ENCODE measurements at places on chromosomes 1 and 21.

GRCh38 chr1:67165468-67166041, 699 bp upstream of the IL23R start:
- DNase-seq = no peak

GRCh38 chr1:229582011-229582694, 23.6 kb upstream of the ABCB10 start:
- no peak for DNase-seq

DNA sequence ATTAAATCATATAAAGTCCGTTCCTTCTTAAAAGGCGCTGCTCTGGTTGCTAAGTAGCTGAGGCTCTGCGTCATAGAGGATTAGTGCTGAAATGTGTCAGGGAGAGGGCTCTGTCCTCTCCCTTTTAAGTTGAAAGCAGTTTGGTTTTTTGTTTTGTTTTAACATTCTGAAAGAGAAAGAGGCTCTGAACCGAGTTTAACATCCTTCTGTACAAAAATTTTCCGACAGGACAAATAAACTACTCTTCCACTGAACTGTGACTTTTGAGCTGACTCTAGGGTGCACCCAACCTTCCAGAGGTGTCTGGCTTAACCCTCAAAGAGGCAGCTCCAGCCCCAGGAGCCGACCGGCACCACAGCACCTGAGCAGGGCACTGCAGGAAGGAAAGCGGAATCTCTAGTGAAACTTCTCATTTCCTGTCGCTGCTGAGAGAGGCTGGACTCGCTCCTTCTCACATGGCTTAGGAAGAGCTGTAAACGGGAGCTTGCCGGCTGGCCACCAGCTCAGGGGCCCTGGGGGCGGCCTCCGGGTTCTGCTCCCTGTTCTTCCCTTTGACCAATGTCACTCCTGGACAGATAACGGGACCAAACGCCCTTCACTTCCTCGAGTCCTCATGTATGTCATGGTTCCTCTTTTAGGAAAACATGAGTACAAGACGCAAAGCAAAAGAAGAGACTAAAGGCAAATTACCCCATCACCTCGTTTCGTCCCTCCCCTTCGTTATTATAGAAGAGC, 1.2 kb downstream of the VAV3 start:
- DNase-seq = no peak

DNA sequence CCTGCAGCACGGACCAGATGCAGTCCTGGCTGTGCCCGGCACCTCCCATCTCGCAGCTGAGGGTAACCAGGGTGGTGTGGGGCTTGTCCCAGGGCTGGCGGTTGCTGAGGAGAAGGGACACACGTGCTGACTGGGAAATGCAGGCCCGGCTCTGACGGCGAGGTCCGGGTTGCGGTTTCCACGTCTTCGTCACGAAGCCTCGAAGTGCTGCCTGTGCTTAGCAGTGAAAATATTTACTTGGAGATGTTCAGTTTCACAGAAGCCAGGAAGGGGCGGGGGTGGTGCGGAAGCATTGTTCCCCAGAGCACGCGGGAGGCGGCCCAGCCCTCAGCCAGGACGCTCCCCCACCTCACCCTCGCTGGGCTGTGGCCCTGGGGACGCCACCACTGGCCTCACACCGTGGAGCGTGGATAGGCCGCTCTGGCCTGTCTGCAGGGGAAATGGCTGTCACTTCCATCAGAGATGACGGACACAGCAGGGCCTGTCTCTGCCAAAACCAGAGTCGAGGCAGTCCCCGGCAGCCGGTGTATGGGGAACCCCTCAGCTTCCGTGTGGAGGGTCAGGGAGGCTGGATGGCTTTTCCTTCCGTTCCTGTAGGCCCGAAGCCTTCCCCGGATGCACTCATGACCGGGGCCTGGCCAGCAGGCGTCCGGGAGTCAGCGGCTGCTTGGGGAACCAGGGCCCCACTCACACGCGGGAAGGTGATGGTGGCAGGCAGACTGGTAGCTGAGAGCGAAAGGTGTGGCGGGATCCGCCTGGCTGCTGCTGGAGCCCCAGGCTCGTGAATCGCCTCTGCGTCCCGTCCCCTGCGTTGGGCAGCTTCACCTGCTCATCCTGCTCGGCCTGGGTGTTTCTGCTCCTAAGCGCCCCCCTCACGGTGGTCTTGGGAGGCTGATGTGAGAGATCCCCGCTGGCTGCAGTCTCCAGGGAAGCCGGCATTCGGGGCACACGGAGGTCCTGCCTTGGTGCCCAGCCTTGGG, 14.7 kb upstream of the POFUT2 start:
- DNase-seq = no peak

- no peak for DNase-seq
These were observed 23.7 kb downstream of the ABCG1 start for GRCh38 chr21:42242611-42243010.

GRCh38 chr21:15054606-15055239, 10.1 kb downstream of the NRIP1 start:
- DNase-seq = no peak

GRCh38 chr1:154755858-154756730, 114.0 kb downstream of the KCNN3 start:
- DNase-seq = no peak

GRCh38 chr1:245172026-245172425, 17.2 kb downstream of the KIF26B start:
- DNase-seq = no peak

DNA sequence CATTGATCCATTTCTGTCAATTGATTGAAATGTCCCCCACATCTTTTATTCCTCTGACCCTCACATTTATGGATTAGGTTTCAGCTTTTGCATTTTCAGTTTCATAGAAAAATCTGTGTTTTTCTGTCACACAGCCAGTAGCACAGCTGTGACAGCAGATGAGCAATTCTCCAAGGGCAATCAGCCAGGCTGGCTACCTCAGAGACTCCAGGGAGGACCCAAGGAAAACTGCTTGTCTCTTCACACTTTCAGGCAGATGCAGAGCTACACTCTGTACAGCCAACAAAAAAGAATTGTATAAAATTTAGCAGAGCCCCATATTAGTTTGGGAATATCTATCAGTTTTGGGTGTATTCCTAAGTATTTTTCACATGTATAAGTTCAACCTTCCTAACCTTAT, 257.2 kb downstream of the LRRC7 start:
- no peak for DNase-seq

DNA sequence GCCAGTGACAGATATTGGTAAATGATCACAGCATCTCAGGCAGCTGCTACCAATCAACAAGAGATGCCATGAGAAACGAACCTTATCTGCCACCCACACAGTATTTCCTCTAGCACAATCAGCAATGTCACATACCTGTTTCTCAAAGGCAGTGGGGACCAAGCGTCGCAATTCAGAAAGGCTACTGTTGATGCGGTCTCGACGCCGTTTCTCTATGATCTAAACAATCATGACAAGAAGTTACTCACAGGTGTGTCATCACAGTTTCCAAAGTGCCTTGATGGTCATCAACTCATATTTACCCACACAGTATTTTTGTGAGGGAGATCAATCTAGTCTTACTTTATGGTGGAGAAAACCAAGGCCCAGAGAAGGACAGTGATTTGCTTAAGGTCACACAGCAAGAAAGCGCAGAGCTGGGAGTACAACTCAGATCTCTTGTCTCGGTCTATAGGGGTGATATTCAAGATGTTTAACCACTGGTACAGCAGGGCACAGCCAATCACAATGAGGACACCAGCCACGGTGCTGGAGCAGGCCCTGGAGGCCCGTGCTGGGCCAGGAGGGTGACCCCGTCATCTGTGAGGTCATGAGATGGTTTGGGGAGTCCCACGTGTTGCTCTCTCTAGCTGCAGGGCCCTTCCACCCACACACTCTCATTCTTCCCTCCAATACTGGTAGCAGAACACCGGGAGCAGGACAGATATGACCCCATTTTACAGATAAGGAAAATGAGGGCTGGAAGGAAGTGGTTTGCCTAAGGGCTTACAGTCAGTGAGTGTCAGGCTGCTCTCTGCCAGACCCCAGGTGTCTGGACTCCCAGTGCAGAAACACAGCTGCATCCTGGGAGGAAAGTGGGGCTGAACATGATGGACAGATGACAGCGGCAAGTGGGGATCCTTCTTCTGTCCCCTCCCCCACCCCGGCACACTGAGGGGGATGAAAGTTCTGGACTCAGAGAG, 7.8 kb downstream of the HEYL start:
- DNase-seq = no peak

- no peak for DNase-seq
These were observed 17.3 kb downstream of the PI4KB start for GRCh38 chr1:151309811-151310323.

DNA sequence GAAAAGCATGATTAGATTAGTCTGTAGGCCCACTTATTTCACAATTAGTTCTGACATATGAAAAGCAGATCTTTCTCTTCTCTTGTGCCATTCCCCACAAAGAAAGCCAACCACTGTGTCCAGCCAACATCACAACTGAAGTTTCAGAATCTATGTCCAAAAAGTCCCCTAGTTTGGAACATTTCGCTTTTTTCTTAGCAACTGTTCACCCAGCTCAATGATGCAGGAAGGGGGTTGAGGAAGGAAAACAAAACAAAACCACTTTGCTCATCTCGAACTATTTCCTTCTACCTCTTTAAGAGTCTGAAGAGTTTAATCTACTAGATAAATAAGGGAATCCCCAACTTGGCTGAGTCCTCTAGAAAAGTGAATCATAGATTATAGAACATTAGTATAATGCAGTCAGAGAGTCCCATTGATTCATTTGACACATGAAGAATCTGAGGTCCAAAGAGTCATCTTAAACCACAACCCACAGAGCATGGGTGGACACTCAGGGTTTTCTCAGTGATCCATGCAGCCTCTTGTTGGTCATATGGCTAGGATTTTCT, 159.3 kb upstream of the SGIP1 start:
- DNase-seq = no peak

GRCh38 chr1:201599548-201599947, 60.6 kb downstream of the NAV1 start:
- no peak for DNase-seq

- no peak for DNase-seq
These were observed 65.3 kb upstream of the COL6A1 start for GRCh38 chr21:45916011-45916840.

DNA sequence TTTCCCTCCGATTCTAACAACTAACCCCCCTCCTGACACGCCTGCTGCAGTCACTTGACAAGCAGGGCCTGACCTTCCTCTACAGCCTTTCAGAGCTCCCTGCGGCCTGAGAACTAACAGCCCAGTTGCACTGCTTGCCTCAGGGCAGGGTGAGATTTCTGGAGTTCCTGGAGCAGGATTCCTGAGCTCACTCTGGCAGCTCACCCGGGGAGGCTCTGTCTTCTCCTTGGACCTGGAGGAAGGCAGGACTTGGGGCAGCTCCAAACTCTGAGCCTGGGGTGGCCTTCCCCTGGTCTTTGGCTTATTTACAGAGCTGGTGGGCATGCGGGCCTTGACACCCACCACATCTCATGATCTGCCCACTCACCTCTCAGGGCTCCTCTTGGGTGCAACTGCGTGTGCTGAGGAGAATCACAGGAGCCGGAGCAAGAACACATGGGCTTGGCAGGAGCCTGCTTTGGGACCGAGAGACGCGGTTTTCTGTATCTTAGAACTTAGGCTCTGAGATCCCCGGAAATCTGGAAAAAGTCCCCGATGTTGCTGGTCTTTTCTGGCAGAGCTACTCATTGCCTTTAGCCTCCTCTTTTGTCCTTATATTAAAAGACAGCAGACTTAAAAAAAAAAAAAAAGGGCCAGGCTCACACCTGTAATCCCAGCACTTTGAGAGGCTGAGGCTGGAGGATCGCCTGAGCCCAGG, 13.1 kb upstream of the SLC25A34 start:
- DNase-seq = no peak

DNA sequence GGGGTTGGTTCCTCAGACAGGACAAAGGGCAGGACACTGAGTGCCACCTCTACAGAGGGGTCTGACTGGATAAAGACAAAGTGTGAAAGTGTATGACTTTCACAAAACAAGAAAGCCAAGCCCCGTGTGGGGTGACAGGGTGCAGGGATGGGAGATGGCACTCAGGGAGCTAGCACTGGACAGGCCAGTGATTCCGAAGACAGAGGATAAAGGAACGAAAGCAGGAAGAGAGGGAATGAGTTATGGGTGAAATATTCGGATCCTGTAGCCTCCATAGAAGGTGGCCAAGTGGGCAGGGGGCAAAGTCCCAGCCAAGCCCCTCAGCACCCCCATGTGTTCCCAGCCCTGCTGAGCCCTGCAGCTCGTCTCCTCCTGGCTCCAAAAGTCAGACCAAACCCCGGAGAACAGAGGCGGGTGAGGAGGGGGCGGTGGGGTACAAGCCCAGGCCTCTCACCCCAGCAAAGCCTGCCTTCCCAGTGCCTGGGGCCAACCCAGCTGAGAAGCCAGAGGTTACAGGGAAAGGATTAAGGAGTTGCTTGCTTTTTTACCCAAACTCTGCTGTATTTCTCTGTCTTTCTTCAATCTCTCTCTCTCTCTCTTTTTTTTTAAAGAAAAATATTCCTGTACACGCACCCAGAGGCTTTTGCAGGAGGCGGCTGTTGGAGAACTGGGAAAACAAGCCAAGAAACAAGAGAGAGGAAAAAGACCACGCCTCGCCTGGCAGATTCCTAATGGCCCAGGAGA, 14.0 kb upstream of the WASF2 start:
- no peak for DNase-seq

DNA sequence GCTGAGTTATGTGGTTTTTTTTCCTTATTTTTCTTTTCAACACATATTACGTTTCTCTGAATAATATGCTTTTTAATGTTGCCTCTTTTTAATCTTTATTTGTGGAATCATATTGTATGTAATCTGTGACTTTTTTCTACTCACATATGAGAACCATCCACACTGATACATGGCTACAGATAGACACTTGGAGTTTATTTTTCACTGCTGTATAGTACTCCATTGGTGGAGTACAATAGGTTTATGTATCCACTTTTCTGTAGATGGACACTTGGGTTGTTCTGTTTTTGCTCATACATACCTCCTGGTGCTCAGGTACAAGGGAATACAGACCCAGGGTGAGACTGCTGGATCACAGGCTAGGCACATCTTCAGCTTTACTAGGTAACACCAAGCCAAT, 71.5 kb upstream of the ERG start:
- DNase-seq = no peak

GRCh38 chr1:150156868-150157603, 7.3 kb downstream of the PLEKHO1 start:
- DNase-seq = no peak

DNA sequence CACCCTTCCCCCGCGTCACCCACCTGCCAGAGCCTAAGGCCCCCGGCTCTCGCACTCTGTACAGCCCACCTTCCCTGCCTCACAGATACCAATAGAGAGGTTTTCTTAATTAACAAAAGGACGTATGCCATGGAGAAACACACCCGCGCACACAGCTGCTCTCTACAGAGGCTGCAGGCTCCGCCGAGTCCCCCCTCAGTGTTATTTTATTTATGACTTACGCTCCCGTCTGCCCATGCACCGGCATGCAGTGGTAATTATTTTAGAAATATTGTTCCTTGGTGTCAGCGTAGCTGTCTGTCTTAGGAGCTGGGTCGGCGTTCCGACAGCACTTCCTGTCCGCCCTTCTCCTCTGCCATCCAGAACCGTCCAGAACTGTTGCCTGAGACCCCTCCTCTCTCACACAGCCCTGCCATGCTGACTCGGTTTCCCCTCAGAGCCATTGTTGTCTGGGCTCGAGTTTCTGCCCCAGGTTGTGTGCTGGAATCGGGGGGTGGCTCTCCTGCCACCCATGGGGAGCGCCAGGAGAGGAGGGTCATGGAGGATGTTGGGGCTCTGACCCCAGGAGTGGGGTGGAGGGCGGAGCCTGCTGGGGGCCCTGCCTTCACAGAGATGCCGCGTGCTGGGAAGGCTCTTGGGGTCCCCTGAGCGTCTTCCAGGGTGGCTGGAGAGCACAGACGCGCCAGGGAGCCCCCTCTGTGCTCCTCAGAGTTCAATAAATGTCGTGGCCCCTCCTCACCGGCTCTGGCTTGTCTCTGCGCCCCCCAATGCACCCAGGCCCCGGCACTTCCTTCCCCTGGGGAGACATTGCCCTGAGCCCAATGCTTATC, 39.6 kb upstream of the COL6A1 start:
- DNase-seq = no peak

Data from HuH-7 (cell line).